ACHN (cell line): ENCODE measurements at places on chromosomes 7 and 10.

DNA sequence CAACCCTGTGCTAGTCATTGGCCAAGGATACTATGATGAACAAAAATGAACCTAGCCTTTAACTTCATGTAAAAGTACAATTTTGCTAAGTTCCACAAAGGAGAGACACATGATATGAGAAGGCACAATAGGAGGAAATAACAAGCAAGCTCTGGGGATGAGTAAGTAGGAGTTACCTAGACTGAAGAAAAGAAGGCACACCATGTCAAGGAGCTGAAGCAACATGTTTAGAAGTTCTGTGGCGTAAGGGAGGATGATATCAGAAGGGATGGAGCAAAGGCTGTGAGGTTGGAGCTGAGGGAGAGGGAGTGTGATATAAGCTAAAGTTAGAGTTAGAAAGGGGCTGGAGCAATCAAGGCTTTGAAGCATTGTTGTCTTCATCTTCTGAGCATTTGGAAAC is 25.6 kb downstream of the KIFBP start:
- DNase-seq, result no peak

- peak; percentile 11 for DNase-seq
Observed at GRCh38 chr7:142012825-142013511, 17.3 kb downstream of the MGAM start.

DNA sequence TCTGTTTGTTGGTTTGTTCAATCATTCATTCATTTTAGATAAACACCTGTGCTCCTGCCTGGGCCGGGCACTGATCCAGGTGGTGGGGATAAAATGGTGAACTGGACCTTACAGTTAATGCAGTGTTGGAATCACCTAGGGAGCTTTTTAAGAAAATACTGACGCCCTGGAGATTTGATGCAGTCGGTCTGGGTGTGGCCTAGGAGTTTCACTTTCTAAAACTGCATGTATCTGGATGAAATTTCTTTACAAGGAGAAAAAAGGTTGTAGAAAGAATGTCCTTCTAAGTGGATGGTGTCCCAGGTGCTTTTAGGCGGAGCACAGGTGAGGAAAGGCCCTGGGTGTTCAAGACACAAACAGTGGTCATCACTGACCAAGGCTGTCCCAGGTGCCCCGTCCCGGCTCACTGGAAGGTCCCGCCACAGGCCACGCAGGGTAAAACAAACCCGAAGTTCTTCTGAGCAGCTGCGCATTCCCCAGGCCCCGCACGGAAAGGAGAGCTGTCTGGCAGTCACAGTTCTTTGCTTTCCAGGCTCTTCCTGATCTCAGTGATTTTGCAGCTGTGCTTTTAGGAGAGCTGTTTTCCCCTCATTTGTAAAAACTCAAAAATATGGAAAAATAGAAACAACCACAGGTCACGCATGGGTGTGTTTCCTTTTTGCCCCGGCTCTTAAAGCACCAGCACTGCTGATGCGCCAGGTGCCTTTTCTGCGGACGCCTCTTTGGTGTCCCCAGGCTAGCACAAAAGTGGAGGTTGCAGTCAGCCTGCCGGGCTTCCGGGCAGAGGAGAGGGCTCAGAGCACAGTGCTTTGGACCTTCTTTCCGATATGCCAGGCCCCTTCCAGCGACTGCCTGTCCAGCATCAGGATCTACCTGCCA is 161.9 kb downstream of the GRK5 start:
- no peak for DNase-seq

- DNase-seq, result no peak
Observed at GRCh38 chr7:24882989-24883621, 96.9 kb downstream of the OSBPL3 start.

DNA sequence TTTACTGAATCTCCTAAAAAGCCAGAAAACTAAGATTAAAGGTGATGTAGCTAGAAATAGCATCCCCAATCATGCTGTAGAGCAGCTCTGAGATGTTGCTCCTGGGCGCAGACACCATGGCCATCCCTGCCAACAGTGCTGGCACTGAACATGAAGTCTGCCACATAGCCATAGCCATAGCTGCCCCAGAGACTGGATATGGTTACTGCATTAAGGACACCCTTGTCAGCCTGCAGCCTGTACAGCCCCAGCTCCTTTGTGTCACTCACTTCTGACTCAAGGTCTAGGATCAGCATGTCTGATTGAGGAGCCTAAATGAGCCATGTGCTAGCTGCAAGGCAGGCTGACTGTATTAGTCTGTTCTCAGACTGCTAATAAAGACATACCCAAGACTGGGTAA is 284.6 kb downstream of the RPS24 start:
- DNase-seq, result no peak

- no peak for DNase-seq
Observed at GRCh38 chr7:999149-999879, 16.3 kb downstream of the CYP2W1 start.

DNA sequence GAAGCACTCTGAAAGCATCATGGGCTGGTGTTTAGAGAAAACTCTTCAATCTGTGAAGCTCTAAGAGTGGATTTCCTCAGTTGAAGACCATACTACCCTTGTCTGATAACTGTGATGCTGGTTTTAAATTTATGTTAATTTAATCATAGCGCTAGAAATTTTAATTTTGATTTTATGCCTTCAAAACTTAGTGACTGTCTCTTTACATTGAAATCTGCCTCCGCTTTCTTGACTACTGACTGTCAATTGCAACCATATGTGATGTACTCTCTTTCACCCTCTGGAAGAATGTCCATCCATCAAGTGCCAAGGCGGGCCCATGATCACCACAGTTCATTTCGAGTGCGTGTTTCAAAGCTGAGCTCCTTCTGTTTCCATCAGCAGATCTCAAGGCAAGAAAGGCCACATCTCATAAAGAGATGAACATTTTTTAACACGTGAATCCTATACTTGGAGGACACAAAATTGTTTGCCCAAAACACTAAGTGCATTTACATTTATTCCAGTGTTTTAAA is 147.1 kb downstream of the ITGA8 start:
- no peak for DNase-seq

DNA sequence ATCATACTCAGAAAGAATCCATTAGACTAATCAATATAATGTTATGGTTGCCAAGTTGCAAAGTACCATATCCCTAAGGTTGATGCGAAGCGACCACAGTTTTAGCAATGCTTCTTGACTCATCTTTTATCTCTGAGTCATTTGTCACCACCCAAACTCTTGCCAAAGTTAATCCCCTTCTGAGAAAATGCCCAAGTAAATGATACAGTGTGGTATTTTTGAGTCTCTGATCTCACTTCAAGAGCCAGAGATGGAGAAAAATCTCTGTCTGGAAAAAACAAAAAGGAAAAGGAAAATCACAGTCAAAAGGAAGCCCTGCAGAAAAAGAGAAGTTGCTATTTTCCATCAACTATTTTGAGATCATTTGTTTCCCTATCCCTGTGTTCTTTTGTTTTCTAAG is 26.7 kb upstream of the OTUD1 start:
- no peak for DNase-seq

- no peak for DNase-seq
Observed at GRCh38 chr7:5170251-5170650, 19.8 kb upstream of the WIPI2 start.

DNA sequence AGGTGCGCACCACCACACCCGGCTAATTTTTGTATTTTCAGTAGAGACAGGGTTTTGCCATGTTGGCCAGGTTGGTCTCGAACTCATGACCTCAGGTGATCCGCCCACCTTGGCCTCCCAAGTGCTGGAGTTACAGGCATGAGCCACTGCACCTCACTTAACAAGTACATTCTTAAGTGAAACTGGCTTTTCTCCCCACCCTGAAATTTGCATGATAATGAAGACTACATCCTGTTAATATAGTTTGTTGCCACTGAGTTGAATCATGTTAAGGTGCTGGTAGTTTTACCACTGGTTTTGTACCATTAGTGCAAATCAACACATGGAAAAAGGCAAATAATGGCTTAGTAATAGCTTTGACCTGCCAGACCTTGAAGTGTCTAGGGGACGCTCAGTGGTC is 62.2 kb downstream of the MPLKIP start:
- DNase-seq, result no peak

DNA sequence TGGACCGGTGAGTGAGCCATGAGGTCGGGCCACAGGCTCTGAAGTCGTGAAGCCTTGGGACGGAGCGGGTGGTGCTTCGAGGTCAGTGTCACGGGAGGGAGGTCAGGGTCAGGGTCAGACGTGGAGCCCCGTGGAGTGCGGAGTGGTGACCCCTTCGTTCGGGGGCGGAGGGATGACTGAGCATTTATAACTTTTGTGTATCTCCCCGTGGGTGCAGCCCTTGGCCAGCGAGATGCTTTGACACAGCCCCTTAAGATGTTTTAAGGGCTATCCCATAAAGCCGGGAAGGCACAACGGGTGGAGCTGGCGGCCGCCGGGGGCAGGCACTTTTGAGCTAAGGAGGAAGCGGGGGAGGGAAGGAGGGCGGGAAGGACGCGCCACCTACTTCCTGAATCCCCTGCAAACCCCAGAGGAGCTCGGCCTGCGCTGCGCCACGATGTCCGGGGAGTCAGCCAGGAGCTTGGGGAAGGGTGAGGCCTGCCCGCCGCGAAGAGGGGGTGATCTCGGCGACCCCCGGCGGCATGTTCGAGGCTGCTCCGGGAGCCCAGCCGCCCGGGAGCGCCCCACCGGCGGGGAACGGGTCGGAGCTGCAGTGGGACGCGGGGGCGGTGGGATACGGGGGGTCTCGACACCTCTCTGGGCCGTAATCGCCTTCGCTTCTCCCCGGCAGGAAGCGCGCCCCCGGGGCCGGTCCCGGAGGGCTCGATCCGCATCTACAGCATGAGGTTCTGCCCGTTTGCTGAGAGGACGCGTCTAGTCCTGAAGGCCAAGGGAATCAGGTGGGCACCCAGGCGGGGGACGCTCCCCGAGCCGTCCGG is at the start of gene GSTO1:
Gene GSTO1 (plus strand): TSS at position 400 of the 818 bp plus-strand sequence. CDS start 37 bp downstream, at position 437.
- peak; percentile 80 for DNase-seq
